ENCODE measurements at places on chromosomes 16 and 17. TPM values are rescaled to one million over a fixed set of nuclear protein-coding genes. Genes with fewer than 3 reads are reported as not detected.

The TMC7 gene
- not detected for total RNA-seq

The C17orf67 gene
- total RNA-seq: 3.3 TPM

The OMG gene
- 0.19 TPM for total RNA-seq

The NOB1 gene
- 127 TPM for total RNA-seq

The CLN3 gene
- total RNA-seq: 35.9 TPM

The CLEC18A gene
- total RNA-seq: not detected

The SLC5A11 gene
- 0.17 TPM for total RNA-seq

The KRTAP4-3 gene
- total RNA-seq: not detected

The KRTAP4-1 gene
- not detected for total RNA-seq

The TEX14 gene
- total RNA-seq: 0.25 TPM

The NAT9 gene
- 44.4 TPM for total RNA-seq

The LHX1 gene
- 0.25 TPM for total RNA-seq

The COASY gene
- 118 TPM for total RNA-seq

The RAMP2 gene
- not detected for total RNA-seq

The SDK2 gene
- total RNA-seq: 0.23 TPM

The HSD3B7 gene
- 1.9 TPM for total RNA-seq

The SALL1 gene
- total RNA-seq: not detected

The PYY gene
- not detected for total RNA-seq

The NPIPA3 gene
- 1.7 TPM for total RNA-seq

The TBX6 gene
- total RNA-seq: 1.7 TPM

The CHRNE gene
- 0.38 TPM for total RNA-seq

The GLP2R gene
- not detected for total RNA-seq

The NOG gene
- not detected for total RNA-seq

The COPZ2 gene
- total RNA-seq: 5.5 TPM

The MRPL45 gene
- total RNA-seq: 68.6 TPM

The RUNDC3A gene
- total RNA-seq: not detected

The MT1H gene
- total RNA-seq: 1.1 TPM

The KRT25 gene
- not detected for total RNA-seq

The ZNF19 gene
- total RNA-seq: 2.7 TPM

The ABCC6 gene
- not detected for total RNA-seq

The GDPD3 gene
- 4.3 TPM for total RNA-seq

The CD300LB gene
- not detected for total RNA-seq

The NOTUM gene
- total RNA-seq: 0.40 TPM

Data from activated CD8-positive, alpha-beta memory T cell treated with anti-CD3 and anti-CD28 coated beads for 36 hours (primary cell).